ENCODE measurements at places on chromosomes 4 and X.

GRCh38 chrX:129741880-129742758 lies 3.3 kb downstream of the XPNPEP2 start:
- DNase-seq = no peak

DNA sequence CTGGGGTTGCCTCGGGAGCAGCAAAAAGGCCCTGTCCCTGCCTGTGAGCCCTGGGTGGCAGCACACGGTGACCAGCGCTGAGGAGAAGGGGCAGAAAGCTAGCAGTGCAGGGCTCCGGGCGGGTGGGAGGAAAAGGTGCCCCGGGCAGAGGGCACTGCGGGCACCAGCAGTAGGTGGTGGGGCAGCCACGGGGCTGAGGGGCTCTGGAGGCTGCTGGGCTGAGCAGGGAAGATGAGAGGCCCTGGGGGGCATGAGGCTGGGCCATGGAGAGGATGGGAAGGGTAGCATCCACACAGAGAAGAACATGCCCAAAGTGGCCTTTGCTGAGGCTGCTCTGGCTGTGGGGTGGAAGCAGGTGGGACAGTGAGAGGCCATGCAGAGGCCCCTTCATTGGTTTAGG lies 67.5 kb upstream of the NKX1-1 start:
- DNase-seq = no peak

DNA sequence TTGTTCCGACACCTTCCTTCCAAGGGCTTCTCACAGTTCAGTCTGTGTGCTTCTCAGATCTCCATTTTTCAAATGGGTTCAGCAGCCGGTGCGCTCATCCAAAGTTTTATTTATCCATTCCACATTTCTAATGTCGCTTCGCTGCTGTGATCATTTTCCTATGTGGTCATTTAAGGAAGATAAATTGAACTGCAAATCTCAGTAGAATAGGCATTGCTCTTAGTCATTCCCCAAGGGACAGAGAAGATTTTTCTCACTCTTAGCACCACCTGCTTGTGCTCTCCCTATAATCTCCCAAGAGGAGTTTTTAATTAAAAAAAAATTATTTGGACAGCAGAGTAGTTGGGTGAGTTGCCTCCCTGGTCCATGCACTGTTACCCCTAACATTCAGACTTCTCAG lies 278.9 kb upstream of the GATB start:
- no peak for DNase-seq

- no peak for DNase-seq
These were observed 180.8 kb downstream of the NHS start for GRCh38 chrX:17555846-17556245.

GRCh38 chr4:169791527-169792156 lies 33.9 kb upstream of the HPF1 start:
- DNase-seq = no peak

- DNase-seq = no peak
These were observed 36.3 kb downstream of the RLIM start for GRCh38 chrX:74578137-74578536.

- DNase-seq = no peak
These were observed 317.2 kb downstream of the TENM3 start for GRCh38 chr4:182560358-182560757.

- no peak for DNase-seq
These were observed 47.3 kb downstream of the SLIT2 start for GRCh38 chr4:20298986-20299385.

GRCh38 chr4:143188136-143189088 lies 3.7 kb downstream of the USP38 start:
- no peak for DNase-seq

Measured in stimulated activated CD8-positive, alpha-beta memory T cell treated with anti-CD3 and anti-CD28 coated beads, Interleukin-7, amount 100 ng/mL, for 24 hours (primary cell).